ENCODE measurements at places on chromosomes 7 and 10.

DNA sequence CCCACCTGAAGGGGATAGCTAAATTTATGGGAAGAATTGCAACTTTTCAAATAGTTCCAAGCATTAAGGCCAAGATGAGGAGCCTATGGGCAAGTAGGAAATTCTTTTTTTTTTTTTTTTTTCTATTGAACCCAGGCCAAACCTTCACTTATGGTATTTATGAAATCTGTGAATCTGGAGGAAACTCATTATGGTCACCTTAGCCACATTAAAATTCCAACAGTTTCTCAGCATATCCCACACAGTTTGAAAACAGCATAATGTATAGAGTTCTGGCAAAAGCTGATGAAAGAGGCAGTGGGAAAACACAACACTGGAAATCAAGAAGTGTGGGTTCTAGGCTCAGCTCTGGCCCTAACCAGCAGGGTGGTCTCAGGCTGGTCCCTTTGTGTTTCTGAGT, 236.9 kb downstream of the PTEN start:
- no peak for DNase-seq

- DNase-seq, result peak; percentile 74
These were observed 105.5 kb downstream of the SEPTIN7 start for GRCh38 chr7:35906191-35906908.

DNA sequence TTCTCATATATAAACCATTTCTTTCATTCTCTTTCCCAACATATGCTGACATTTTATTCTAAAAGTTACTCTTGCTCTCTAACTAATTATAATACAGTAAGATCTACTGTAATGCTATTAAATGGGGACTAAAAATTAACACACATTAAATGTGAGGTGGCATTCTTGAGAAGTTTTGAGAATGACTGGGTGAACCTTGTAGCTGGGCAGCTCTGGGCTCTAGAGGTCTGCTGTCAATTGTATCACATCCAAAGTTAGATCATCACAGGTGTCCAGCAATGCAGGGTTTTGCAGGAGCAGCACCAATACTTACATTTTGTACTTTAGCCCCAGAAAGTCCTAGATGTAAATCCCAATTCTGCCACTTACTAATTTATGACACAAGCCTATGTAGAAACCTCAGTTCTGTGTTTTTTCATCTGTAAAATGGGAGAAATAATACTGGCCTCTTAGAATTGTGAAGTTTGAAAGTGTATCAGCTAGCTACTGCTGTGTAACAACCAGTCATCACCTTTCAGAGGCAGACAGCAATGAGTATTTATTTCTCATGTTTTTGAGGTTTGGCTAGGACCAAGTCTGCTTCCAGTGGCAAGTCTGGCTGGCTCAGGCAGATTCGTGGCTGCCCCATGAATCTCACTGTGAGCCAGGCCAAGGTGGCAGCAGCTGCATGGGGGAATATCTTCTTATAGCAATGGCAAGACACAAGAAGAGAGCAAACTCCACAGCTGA, 79.6 kb upstream of the EMX2 start:
- peak; percentile 38 for DNase-seq

DNA sequence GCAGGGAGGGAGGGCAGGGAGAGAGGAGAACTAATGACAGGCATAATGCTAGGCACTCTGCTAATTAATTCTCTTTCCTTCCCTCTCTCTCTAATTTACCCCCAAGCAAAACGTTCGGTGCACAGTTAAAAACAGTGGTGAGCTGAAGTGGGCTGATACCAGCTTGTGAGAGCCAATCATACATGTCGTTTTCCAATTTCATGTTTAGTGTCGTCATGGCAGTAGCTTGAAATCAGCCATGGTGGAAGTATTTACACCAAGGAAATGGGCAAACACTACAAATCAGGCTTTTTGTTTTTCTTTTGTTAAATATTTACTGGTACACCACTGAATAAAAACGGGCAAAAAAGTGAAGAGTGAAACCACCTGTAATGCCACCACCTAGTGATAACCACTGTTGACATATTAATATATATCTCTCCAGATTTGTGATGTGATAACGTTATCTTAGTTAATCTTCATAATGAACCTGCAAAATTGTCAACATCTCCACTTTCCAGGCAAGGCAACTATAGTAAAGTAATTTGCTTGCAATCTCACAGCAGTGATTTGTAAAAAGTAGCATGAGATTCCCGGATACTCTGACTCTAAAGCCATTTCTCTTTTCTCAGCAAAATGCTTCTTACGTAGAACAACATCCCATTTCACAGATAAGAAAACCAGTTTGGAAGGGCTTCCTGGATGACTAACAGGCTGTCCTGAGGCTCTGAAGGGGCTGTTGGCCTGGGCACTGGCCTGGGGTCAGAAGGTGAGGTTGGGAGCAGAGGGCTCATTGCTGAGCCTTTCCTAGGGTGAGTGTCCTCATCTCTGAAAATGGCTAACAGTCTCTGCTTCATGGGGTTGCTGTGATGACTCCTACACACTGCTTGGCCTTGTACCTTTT, 83.7 kb downstream of the ATXN7L1 start:
- no peak for DNase-seq

- peak; percentile 34 for DNase-seq
These were observed 22.4 kb downstream of the DPYSL4 start for GRCh38 chr10:132209130-132209529.

GRCh38 chr10:87657371-87657770, 2.3 kb upstream of the PAPSS2 start:
- DNase-seq, result peak; percentile 96

DNA sequence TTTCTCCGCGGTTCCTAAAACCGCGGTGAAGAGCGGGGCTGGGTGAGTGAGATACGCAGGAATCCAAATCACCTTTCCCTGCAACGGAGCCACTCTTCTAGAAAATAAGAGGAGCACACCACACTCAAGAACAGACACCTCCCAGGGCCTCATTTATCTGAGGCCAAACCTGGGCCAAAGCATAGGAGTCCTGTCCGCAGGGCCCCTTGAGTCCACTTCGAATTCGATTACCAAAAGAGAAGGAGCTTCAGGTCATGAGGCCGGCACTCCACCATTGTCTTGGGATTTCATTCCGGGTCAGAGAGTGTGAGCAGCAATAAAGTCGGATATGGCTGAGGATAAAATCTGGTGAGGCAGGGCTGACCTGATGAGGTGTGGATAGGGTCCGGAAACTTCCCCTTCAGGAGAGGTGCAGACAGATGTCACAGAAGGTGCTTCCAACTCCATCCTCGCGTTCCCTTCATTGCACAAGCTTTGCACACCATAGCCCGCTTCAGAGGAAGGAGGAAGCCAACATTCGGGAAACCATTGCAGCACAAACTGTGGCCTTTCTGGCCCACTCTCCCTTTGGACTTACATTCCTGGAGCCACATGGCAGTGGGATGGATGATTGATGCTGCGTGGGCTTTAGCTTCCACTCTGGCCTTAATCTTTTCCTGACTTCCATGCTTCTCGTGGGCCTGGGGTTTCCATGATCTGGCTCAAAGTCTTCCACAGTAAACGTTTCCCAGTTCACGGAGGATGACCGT, 27.2 kb upstream of the ZNF273 start:
- DNase-seq, result no peak

DNA sequence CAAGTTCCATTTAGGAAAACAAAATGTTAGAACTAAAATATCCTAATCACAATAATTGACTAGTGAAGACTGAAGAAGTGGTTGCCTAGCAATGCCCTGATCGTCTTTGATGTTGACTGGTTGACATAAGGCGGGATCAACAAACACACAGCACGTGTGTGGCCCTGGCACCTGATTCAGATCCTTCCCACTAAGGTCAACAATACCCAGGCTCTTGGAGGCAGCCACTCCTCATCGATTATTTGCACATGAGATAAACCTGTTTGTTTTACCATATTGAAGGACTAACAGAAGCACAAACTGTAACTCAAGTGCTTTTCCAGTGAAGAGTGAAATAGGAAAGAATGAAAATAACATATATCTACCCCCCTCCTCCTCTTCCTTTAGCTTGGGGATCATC, 15.6 kb downstream of the FANK1 start:
- DNase-seq, result no peak

DNA sequence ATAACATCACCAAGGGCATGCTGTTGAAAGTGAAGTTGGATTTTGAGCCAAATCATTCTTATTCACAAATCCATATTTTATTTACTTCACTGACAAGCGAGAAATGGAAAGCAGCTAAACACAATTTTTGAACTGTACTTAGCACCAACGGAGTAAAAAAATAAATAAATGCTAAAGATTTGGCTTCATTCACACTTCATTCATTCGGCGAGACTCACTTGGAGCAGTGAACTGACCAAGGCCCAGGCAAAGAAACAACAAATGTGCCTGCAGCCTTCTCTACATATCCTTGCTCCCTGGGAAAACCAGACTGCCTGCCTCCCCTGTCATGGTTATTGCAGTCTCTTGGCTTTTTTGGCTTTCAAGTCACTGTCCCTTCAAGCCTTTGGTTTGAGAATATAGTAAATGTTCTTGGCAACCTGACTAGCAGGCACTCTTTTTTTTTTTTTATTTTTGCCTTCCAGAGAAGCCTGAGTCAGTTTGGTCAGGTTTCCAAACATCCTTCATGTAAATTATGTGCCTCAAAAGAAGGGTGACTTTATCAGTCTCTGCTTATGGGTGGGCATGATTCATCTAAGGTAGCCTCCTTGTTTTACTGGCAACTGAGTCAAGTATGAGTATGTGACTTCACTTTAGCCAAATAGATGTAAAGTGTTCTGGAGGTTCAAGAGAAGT, 177.6 kb upstream of the MEOX2 start:
- no peak for DNase-seq

GRCh38 chr10:70007116-70007820, 45.4 kb upstream of the MACROH2A2 start:
- no peak for DNase-seq

DNA sequence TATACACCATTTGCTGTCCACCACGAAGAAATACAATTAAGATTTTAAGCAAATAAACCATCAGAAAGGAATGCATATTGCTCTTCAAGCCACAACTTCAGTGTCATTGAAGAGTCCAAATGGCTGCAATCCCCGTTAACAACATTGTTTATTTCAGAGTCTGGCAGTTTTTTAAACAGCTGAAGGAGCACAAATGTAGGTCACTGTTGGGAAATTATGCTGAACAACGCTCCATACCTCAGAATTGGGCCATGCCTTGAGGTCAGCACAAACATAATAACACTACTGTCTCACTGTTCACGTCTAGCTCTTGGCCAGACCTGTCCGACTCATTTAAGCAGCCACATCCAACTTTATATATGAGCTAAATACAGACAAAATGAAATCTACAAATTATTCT, 453.9 kb upstream of the GHITM start:
- DNase-seq, result no peak
